ENCODE measurements at places on chromosomes 6 and 20. TPM values are rescaled to one million over a fixed set of nuclear protein-coding genes. Genes with fewer than 3 reads are reported as not detected.
A peak's percentile ranks its signal among the peaks of the same experiment; 100 is the strongest.

The PKIB gene
- polyA plus RNA-seq = 4.4 TPM

The CALHM6 gene
- 0.59 TPM for polyA plus RNA-seq

DNA sequence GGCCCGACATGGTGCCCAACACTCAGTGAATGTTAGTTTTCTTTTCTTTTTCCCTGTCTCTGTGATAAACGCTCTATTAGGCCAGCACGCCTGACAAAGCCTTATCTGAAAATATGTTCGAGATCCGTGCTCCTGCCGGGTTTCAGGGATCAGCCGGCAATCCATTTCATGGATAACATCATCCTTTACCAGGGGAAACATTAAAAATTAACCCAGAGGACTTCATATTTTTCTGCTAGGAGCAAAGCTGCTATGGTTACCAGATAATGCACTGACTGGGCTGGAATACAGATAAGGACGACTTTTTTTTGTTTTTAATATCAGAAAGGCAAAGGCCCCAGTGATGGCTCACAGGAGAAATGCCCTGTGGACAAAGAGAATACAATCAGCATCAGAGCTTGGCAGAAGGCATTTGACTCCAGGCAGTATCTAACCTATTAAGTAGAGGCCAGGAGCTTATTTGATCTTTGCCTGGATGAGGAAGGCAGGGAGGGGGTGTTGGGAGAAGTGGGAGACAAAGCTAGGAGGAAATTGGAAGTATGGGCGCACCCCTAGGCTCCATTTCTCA is 482.0 kb upstream of the CHD6 start:
- DNase-seq = no peak
- no peak overlapping the region for H3K27ac ChIP-seq
- H3K27me3 ChIP-seq = no peaks in the 10 kb centered on the region

The C20orf141 gene
- polyA plus RNA-seq = not detected

DNA sequence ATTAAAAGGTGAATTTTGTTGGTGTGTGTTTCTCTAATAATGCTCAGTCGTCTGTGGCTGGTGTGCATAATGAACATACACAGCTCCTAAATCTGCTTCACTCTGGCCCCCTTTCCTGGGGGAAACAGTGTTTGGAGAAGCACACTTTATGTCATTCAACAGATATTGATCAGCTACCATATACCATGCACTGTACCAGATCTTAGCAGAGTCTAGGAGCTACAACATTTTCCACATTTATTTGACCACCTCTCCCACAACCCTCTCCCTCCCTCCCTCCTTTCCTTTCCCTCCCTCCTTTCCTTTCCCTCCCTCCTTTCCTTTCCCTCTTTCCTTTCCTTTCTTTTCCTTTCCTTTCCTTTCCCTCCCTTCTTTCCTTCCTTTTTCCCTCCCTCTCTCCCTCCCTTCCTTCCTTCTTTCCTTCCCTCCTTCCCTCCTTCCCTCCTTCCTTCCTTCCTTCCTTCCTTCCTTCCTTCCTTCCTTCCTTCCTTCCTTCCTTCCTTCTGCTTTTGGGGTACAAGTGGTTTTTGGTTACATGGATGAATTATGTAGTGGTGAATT is 85.7 kb downstream of the PLCB4 start:
- no peaks in the 10 kb centered on the region for H3K36me3 ChIP-seq
- no peak for DNase-seq
- no peaks in the 10 kb centered on the region for H3K4me1 ChIP-seq
- no peaks in the 10 kb centered on the region for H3K27me3 ChIP-seq
- no peak overlapping the region for H3K27ac ChIP-seq
- H3K4me3 ChIP-seq = no peak overlapping the region

The SGK2 gene
- polyA plus RNA-seq = 0.23 TPM

The CYP39A1 gene
- 1.5 TPM for polyA plus RNA-seq

DNA sequence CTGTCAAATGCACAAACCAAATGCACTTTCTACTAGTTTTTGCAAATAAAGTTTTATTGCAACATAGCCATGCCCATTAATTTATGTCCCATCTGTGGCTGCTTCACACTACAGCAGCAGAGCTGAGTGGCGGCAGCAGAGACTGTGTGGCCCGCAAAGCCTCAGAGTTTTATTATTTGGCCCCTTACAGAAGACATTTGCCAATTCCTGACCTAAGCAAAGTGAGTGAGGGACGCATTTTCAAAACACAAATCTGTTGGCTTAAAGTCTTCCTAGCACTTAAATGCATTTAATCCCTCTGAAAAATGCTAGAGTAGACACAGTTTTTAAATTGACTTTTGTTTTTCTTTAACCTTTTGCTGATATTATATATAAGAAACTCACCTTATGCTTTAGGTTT is 126.4 kb downstream of the PHACTR3 start:
- no peak for DNase-seq
- H3K4me3 ChIP-seq = no peak overlapping the region
- no peak overlapping the region for H3K27ac ChIP-seq
- H3K36me3 ChIP-seq = no peaks in the 10 kb centered on the region
- no peaks in the 10 kb centered on the region for H3K27me3 ChIP-seq
- H3K4me1 ChIP-seq = no peaks in the 10 kb centered on the region

GRCh38 chr6:134238960-134239795 is 78.7 kb downstream of the SGK1 start:
- DNase-seq = no peak
- H3K4me1 ChIP-seq = peaks cover 23% of the 10 kb centered on the region
- H3K36me3 ChIP-seq = no peaks in the 10 kb centered on the region
- no peak overlapping the region for H3K4me3 ChIP-seq

The ARFGEF3 gene
- polyA plus RNA-seq = 0.14 TPM

The SPATA25 gene
- not detected for polyA plus RNA-seq

The PPP2R5D gene
- polyA plus RNA-seq = 59.9 TPM

DNA sequence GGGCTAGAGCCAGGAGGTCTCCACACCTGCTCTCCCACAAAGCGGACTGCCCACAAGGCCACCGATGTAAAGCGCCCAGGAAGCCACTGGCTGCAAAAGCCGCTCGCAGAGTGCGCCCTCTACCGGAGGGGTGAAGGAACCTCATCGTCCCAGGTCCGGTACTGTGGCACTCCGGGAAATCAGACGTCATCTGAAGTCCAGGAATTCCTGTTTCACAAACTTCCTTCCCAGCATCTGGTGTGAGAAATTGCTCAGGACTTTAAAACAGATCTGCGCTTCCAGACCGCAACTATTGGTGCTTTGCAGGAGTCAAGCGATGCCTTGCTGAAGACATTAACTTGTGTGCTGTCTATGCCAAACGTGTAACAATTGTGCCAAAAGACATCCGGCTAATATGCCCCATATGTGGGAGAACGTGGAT is 115.1 kb upstream of the ARID1B start:
- no peak overlapping the region for H3K4me3 ChIP-seq
- DNase-seq = no peak
- H3K27me3 ChIP-seq = peaks cover 4% of the 10 kb centered on the region
- no peak overlapping the region for H3K27ac ChIP-seq

The SLC22A7 gene
- not detected for polyA plus RNA-seq

DNA sequence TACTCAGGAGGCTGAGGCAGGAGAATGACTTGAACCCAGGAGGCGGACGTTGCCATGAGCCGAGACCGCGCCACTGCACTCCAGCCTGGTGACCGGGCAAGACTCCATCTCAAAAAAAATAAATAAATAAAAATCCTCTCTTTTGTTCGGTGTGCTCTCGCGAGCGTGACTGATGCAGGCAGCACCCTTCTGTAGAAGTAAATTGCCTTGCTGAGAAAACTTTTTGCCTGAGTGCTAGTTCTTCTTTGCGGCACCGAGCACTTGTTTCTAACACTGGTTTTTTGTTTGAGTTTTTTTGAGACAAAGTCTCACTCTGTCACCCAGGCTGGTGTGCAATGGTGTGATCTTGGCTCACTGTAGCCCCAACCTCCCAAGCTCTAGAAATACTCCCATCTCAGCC is 30.5 kb downstream of the PLN start:
- no peak for DNase-seq
- H3K4me3 ChIP-seq = no peak overlapping the region
- no peak overlapping the region for H3K27ac ChIP-seq

- DNase-seq = no peak
- H3K4me1 ChIP-seq = no peaks in the 10 kb centered on the region
- H3K27ac ChIP-seq = no peak overlapping the region
Measured at GRCh38 chr20:63606686-63607085, 20.2 kb downstream of the GMEB2 start.

The C20orf202 gene
- not detected for polyA plus RNA-seq

The SLC18B1 gene
- 14.4 TPM for polyA plus RNA-seq

DNA sequence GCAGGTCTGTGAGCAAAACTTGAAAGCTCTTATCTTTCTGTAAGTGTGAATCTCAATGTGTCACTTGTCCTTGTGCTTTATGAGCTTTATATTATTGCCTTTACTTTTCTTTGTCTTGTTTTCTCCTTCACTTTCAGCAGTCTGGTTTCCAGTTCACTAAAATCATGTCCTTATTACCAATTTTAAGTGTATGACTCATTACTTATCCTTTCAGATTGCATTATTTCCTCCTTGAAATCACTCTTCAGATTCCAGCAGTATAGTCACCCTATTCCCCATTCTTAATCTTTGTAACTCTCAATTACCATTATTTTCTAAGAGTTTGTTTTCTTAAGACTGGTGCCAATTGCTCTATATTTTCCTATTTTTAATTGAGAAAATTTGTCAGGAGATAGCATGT is 117.4 kb upstream of the GRIK2 start:
- no peak overlapping the region for H3K27ac ChIP-seq
- no peaks in the 10 kb centered on the region for H3K36me3 ChIP-seq
- no peaks in the 10 kb centered on the region for H3K4me1 ChIP-seq
- H3K4me3 ChIP-seq = no peak overlapping the region
- no peak for DNase-seq
- no peaks in the 10 kb centered on the region for H3K27me3 ChIP-seq

- no peak overlapping the region for H3K4me3 ChIP-seq
- peaks cover 11% of the 10 kb centered on the region for H3K4me1 ChIP-seq
- no peak for DNase-seq
- peaks cover 4% of the 10 kb centered on the region for H3K36me3 ChIP-seq
- no peak overlapping the region for H3K27ac ChIP-seq
Measured at GRCh38 chr20:62876902-62877816, 15.5 kb upstream of the TCFL5 start.

The CAGE1 gene
- polyA plus RNA-seq = 0.04 TPM

DNA sequence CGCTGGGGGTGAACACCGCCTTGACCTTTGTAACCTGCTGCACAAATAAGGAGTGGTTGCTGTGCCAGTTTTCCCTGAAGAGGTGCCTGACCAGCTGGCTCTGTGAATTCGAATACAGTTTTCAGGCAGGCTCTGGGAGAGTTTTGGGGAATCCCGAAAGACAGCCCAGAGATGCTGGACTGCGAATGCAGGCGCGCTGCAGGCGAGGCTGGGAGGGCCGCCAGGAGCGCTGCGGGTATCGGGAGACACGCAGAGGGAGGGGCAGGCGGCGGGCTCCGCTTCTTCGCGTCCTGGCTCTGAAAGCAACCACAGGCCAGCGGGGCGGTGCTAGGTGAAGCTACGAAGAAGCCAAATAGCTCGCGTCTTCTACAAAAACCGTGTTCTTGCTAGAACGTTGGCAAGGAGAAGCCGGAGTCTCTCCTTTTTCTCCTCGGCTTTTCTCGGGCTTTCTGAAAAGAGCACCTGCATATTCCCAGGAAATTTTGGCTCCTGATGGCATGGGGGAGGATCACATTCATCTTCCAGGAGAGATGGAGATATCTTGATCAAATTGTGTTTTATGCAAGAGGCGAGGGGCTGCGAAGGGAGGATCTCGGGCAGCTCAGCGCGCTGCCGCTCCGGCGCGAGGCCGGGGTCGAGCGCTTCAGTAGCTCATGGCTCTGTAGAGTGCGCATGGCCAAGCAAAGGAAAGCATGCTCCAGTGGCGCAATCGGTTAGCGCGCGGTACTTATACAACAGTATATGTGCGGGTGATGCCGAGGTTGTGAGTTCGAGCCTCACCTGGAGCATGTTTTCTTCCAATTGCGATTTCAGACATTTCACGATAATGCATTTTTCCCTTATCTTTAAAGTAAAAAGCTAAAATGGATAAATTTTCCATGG is 158.1 kb upstream of the ZNF184 start:
- H3K36me3 ChIP-seq = no peaks in the 10 kb centered on the region
- H3K4me1 ChIP-seq = peaks cover 6% of the 10 kb centered on the region
- no peak for DNase-seq
- H3K27ac ChIP-seq = peak overlapping the region; percentile 3
- peak overlapping the region; percentile 84 for H3K4me3 ChIP-seq

DNA sequence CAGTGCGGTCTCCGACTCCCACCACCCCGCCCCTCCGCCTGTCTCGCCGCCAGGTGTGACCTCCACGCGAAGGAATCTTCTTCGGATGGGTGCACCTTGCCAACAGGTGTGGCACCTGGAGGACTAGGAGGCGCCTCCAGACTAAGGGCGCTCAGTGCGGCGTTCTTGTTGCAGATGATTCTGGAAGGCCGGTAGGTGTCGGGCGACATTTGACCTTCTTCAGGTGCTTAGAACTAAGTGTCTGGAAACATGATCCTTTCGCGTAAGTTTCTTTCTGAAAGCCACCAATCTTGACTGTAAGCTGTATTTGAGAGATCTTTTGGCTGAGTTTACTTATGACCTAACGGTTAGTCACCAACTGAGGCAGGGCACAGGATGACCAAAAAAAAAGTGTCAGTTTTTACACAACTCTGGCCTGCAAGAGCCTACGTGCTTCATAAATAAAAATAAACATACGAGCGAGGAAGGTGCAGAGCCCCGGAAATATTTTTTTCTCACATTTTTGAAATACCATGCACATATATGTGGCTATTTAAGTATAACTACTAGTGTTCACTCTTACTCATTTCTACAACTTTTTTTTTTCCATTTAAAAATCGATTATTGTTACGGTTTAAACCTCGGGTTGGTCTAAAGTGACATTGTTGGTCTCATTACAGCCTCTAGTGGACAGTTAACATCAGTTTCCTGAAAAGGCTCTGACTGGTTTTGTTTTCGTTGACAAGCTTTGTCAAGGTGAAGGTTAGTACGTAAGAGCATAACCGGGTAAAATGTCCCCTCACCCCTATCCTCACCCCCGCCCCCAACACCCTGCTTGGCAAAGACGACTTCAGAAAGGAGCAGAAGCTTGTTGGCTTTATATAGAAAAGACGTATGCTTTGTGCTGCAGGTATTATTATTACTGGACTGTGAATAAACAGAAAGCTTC is 1.6 kb upstream of the ATXN1 start:
- DNase-seq = no peak
- H3K27ac ChIP-seq = peak overlapping the region; percentile 97
- peaks cover 33% of the 10 kb centered on the region for H3K4me1 ChIP-seq

DNA sequence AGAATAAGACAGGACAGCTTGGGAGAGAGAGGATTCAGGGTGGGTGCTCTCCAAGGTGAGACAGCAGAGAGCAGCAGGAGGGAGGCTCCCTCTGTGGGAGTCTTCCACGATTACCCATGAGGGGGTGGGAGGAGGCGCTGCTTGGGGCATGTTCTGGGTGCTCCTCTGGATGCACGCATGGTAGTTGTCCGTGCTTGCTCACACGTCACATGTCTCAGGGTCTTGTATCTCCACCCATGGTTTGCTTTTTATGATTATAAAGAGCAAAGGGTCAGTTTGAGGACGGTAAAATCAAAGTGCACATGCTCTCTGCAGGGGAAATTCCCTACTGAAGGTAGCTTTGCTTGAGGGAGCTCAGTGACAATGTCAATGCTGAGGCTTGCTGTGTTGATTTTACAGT is 338.4 kb downstream of the THBS2 start:
- DNase-seq = no peak
- no peak overlapping the region for H3K27ac ChIP-seq
- H3K4me3 ChIP-seq = no peak overlapping the region
- no peaks in the 10 kb centered on the region for H3K36me3 ChIP-seq
- peaks cover 5% of the 10 kb centered on the region for H3K27me3 ChIP-seq

All from keratinocyte (primary cell).